WTC11 (cell line): ENCODE measurements at places on chromosomes 4 and X. TPM values are rescaled to one million over a fixed set of nuclear protein-coding genes. Genes with fewer than 3 reads are reported as not detected.

The STK26 gene
- 75.4 to 78.8 TPM (median 77.6 TPM) in 3 replicates for total RNA-seq

The HTT gene
- total RNA-seq = 64.1 to 85.4 TPM (median 71.4 TPM) in 3 replicates

The RIPPLY1 gene
- total RNA-seq = not detected in 3 replicates

The MAGEC3 gene
- not detected in 3 replicates for total RNA-seq

The FAM241A gene
- 0.22 to 0.23 TPM (median 0.23 TPM) in 3 replicates for total RNA-seq

The NKX1-1 gene
- total RNA-seq = not detected in 3 replicates

The PPP2R2C gene
- total RNA-seq = 9.0 to 11.5 TPM (median 9.4 TPM) in 3 replicates

The DOK7 gene
- total RNA-seq = 0.22 to 0.46 TPM (median 0.44 TPM) in 3 replicates

The ITIH6 gene
- 0.02 to 0.05 TPM (median 0.04 TPM) in 3 replicates for total RNA-seq

DNA sequence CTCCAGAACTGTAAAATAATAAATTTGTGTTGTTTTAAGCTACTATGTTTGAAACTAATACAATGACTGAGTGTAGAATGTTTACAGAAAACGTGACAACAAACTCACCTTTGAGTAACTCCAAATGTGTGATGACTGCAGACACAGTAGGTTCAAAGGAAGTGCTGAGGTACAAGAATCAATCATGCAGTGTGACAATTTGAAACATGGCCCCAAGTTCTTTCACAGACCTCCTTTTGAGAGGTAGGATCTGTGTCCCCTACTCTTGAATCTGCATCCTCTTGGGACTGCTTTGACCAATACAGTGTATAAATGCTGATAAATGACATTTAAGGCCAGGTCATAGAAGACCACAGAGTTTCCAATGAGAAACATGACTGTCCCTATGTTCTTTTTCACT lies 667.7 kb upstream of the DIPK2B start:
- H3K4me1 ChIP-seq = no peaks in the 10 kb centered on the region; the same call in 1 of the 2 replicates
- no peaks in the 10 kb centered on the region for H3K36me3 ChIP-seq
- no peak overlapping the region for H3K27ac ChIP-seq
- H3K4me3 ChIP-seq = no peak overlapping the region

DNA sequence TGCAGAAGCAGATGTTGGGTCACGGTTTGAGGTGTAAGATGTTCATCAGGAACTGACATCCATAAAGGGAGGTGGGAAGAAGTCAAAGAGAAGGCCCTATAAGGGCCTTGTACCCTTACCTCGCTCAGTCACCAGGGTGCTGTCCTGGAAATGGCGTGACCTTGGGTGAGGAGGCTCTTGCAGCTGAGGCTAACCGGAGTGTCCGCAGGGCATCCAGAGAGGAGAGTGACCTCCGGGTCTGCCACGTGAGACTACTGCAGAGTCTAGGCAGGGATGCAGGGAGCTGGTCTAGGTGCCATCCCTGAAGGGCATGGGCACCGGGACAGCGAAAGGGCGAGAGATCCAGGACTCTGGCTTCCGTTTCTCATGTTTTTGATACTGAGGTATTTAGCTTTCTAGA lies 28.7 kb upstream of the IRAK1 start:
- H3K4me3 ChIP-seq = no peak overlapping the region
- peaks cover 11% of the 10 kb centered on the region; the same call in 1 of the 2 replicates for H3K36me3 ChIP-seq
- H3K27me3 ChIP-seq = no peaks in the 10 kb centered on the region; the same call in 1 of the 2 replicates

DNA sequence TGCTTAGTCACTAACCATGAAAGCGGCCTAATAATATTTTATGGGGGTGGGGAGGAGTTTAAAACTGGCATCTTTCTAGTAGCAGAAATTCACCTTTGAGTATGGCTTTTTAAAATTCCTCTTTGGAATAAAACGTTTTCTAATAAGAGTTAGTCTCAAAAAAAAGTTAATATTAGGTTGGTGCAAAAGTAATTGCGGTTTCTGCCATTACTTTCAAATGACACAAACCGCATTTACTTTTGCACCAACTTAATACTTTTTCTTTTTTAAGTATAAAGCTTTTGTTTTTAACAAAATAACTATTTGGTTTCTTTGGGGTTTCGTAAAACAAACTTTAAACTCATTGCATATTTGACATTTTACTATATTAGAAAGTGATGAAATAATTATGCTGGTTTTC lies 68.4 kb downstream of the FBXO8 start:
- peaks cover 60% of the 10 kb centered on the region for H3K4me1 ChIP-seq
- H3K27me3 ChIP-seq = peaks cover 100% of the 10 kb centered on the region
- H3K36me3 ChIP-seq = no peaks in the 10 kb centered on the region
- peak overlapping the region; percentile 71 for H3K4me3 ChIP-seq
- no peak overlapping the region for H3K27ac ChIP-seq
- no peak for DNase-seq

GRCh38 chrX:105168577-105168976 lies 51.9 kb downstream of the TEX13A start:
- no peak overlapping the region for H3K4me3 ChIP-seq
- H3K36me3 ChIP-seq = no peaks in the 10 kb centered on the region
- H3K27ac ChIP-seq = no peak overlapping the region
- H3K4me1 ChIP-seq = no peaks in the 10 kb centered on the region
- no peak for DNase-seq

DNA sequence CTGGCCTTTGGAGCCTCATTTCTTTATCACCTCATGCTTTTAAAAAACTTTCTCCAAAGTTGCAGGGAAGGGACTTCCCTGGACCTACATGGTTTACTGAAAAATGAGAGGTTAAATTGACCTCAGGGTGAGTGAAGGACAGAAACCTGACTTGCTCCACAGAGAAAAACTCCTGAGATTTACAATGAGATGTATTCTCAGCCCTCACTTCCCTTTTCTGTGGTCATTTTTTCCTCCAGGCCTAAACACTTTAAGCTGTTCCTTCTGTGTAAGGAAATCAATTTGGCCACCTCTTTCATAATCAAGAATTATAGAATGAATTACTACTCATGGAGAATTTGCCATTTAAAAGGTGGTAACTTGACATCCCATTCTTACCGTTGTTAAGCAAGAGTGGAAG lies 77.9 kb downstream of the HPGD start:
- peaks cover 16% of the 10 kb centered on the region for H3K36me3 ChIP-seq
- peaks cover 18% of the 10 kb centered on the region for H3K4me1 ChIP-seq
- no peak overlapping the region for H3K4me3 ChIP-seq
- peaks cover 15% of the 10 kb centered on the region for H3K27me3 ChIP-seq
- DNase-seq = no peak

DNA sequence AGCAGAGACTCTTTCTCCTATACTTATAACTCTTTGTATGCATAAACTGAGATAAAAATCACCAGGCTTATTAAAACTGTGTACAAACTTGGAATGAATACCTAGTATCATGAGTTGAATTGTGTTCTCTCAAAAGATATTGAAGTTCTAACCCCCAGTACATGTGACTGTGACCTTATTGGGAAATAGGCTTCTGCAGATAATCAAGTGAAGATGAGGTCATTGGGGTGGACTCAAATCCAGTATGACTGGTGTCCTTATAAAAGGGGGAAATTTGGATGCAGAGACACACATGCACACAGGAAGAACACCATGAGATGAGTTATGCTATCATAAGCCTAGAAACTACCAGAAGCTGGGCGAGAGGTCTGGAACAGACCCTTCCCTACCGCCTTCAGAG lies 26.2 kb downstream of the ZNF827 start:
- peaks cover 63% of the 10 kb centered on the region for H3K4me1 ChIP-seq
- DNase-seq = no peak
- H3K27me3 ChIP-seq = no peaks in the 10 kb centered on the region

DNA sequence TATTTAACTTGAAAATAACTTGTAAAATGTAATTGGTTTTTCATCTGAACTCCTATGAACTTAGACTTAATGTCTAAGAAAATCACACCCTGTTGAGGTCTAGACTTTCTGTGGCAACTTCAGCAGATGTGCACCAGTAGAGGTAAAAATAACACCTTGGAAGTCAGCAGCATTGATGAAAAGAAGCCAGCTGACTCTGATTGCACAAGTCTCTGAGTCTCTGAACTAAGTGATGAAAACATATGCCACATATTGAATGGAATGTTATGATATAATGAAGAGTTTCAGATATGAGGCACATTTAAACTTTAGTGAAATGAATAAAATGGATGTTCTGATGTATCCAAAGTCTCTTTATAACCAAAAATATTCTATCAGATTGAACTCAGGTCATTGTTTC lies 155.4 kb downstream of the GPM6A start:
- H3K27ac ChIP-seq = no peak overlapping the region
- no peak overlapping the region for H3K4me3 ChIP-seq
- no peaks in the 10 kb centered on the region for H3K36me3 ChIP-seq
- no peaks in the 10 kb centered on the region for H3K4me1 ChIP-seq
- DNase-seq = no peak

GRCh38 chr4:77202491-77202890 lies 45.5 kb downstream of the CCNG2 start:
- DNase-seq = no peak
- H3K27me3 ChIP-seq = peaks cover 15% of the 10 kb centered on the region
- H3K4me3 ChIP-seq = no peak overlapping the region
- H3K36me3 ChIP-seq = no peaks in the 10 kb centered on the region
- H3K27ac ChIP-seq = no peak overlapping the region

DNA sequence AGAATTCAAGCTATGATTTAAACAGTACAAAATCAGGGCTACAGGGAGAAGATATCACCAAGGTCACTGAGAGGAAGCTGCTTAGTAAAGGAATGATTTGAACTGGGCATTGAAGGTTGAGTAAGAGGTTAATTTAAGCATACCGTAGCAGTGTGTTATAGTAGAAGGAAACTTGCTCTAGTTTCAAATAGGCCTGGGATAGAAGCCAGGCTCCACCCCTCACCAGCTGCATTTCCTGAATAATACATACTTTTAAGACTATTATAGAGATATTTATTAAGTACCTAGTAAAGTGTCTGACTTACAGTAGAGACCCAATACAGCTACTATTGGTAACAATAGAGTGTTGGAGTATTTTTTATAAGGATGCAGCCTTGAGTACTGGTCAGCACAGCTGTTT lies 118.0 kb upstream of the GLRA2 start:
- no peak overlapping the region for H3K27ac ChIP-seq
- no peak overlapping the region for H3K4me3 ChIP-seq
- no peak for DNase-seq

- H3K4me1 ChIP-seq = peaks cover 17% of the 10 kb centered on the region
- peak overlapping the region; percentile 12; the same call in 1 of the 2 replicates for H3K27ac ChIP-seq
- H3K36me3 ChIP-seq = peaks cover 9% of the 10 kb centered on the region
- peaks cover under 1% of the 10 kb centered on the region for H3K27me3 ChIP-seq
- no peak for DNase-seq
- H3K4me3 ChIP-seq = no peak overlapping the region
Measured at GRCh38 chr4:14853176-14853943, 148.9 kb upstream of the CPEB2 start.

DNA sequence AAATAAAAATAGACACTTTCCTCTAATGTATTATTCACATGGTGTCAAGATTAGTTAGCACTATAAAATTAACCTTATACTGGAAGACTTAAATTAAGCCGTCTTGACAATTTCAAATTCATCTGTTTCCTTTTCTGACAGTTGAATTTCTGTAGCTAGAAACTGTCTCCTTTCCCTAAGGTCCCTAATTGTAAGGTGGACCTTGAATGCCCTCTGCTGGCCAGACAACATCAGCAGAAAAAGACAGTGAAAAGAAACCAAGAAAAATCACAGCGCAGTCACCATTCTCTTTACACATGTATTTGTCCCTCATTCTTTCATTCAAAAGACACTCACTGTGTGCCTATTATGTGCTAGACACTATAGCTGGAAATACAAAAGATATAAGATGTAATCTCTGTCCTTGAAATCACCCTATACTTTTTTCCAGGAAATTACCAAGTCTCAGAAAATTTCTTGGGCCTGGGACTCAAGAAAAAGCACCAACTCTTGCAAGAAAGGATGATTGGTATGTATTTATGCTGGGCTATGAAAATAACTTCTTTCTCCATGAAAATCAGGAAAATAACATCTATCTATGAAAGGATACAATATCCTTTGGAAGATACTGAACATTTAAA lies 32.7 kb upstream of the AMBN start:
- no peaks in the 10 kb centered on the region for H3K27me3 ChIP-seq
- DNase-seq = peak; percentile 49
- peaks cover 8% of the 10 kb centered on the region for H3K4me1 ChIP-seq

DNA sequence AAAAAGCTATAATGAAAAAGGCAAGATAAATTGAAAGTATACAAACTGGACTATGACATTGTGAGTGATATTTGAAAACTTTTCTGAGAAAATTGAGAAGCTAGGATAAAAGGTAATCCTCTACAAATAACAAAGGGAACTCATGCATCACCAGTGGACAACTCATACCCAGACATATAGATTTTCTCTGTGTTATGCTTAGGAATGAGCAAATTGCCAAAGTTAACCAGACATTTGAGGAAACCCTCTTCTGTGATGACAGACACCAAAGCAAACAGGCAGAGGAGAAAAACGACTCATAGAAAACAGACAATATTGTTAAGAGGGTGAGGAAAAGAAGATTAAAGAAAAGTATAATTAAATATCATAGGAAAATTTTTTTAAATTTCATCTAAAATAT lies 186.5 kb downstream of the MAB21L2 start:
- H3K4me3 ChIP-seq = no peak overlapping the region
- H3K27me3 ChIP-seq = no peaks in the 10 kb centered on the region
- DNase-seq = no peak
- no peaks in the 10 kb centered on the region for H3K4me1 ChIP-seq
- no peaks in the 10 kb centered on the region for H3K36me3 ChIP-seq
- no peak overlapping the region for H3K27ac ChIP-seq

GRCh38 chr4:151485541-151486131 lies 76.7 kb downstream of the FHIP1A start:
- H3K4me1 ChIP-seq = peaks cover 89% of the 10 kb centered on the region
- no peak overlapping the region for H3K4me3 ChIP-seq
- H3K36me3 ChIP-seq = peaks cover 14% of the 10 kb centered on the region
- H3K27ac ChIP-seq = peak overlapping the region; percentile 87
- no peak for DNase-seq
- H3K27me3 ChIP-seq = no peaks in the 10 kb centered on the region

DNA sequence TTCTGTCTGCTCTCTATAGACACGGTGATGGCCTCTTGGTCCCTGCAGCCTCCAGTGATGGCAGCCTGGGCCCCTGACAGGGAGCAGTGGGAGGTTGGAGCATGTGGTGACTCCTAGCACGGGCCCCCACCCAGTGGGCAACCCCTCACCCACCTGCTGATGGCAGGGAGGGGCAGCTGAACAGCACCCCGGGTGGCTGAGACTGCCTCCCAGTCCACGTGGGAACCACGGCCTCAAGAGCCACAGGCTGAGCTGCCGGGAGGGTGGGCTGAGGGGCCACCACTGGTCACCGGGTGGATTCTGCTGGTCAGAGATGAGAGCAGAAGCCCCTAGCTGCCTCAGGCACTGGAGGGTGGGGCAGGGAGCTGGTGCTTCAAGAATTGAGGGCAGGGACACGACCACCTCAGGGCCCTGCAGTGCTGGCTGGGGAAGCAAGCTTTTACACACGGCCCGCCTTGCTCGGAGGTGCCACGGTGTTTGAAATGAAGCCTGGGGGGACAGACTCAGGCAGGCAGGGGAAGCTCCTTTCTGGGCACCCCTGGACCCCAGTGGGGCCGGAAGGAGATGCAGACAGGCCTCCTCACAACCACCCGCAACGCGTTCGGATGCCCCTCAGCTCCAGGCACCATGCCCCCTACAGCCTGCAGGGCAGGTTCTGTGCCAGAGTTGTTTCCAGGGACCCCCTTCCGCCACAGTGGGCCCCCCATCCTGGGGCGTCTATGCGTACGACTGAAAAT lies 6.3 kb upstream of the HAUS3 start:
- H3K27me3 ChIP-seq = peaks cover 12% of the 10 kb centered on the region
- H3K4me1 ChIP-seq = peaks cover 9% of the 10 kb centered on the region; the same call in 1 of the 2 replicates
- DNase-seq = no peak
- H3K36me3 ChIP-seq = peaks cover 13% of the 10 kb centered on the region
- H3K27ac ChIP-seq = no peak overlapping the region
